Anterior cingulate cortex (tissue), 58 donors: ENCODE measurements at places on chromosomes 5 and 9.

- no peak for DNase-seq
Measured at GRCh38 chr5:125560476-125561225, 814.2 kb upstream of the ZNF608 start.

DNA sequence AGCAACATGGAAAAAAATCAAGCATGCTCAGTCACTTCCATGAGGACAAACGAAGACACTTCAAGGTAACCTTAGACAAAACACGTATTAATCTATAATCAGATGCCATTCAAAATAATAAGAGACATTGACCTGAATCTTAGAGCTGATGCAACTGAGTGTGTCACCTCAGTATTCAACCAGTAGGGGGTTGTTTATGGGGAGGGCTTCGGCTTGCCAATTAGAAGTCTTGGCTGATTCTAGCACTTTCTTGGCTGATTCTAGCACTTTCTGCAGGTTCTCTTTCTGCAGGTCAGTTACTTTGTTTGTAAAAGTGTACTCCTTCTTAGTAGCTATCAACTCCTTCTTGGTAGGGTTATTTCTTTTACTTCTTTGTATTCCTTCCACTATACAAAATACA lies 317.6 kb downstream of the ENC1 start:
- no peak for DNase-seq

DNA sequence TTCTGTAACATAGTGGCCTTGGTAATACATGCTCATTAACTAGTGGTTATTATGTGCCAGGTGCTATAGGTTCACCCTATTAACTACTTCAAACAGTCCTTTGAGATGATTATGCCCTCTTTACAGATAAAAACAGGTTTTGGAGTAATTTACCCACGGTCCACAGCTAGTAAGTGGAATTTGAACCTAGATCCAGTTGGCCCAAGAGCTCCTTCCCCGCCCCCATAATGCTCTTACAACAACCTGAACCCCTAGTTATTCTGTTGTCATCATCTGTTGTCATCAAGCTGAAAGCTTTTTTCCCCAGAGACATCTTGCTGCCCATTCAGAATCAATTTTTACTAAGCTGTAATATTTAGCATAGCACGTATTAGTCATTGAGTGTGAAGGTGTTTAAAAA lies 23.2 kb downstream of the XPA start:
- no peak for DNase-seq

- DNase-seq: no peak
Measured at GRCh38 chr9:113572076-113572861, 108.7 kb downstream of the RGS3 start.

GRCh38 chr5:21704974-21705668 lies 1148.0 kb downstream of the CDH12 start:
- no peak for DNase-seq

GRCh38 chr5:97907646-97908400 lies 724.8 kb upstream of the RIOK2 start:
- no peak for DNase-seq

DNA sequence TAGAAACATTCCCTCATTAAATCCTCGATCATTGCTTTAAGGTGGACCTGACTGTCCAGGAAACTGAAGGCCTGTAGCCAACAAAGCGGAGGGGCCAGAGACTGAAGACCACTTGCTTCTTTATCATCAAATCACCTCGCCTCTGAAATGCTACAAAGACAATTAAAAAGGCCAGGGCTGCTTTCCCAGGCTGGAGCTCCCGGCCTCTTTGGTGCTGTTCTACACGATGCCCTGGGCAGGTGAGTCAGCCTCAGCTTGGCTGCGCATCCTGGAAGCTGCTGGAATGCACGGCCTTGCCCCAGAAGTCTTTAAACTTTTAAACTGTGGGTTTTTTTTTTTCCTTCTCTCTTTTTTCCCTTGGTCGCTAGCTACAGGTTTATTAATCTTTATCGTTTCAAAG lies 46.5 kb downstream of the SH3PXD2B start:
- no peak for DNase-seq

GRCh38 chr5:125394661-125395280 lies 648.3 kb upstream of the ZNF608 start:
- no peak for DNase-seq

- DNase-seq: no peak
Measured at GRCh38 chr5:56558131-56558745, 257.1 kb upstream of the MAP3K1 start.
